H1 (cell line): ENCODE measurements at places on chromosomes 7 and 10. TPM values are rescaled to one million over a fixed set of nuclear protein-coding genes. Genes with fewer than 3 reads are reported as not detected.

DNA sequence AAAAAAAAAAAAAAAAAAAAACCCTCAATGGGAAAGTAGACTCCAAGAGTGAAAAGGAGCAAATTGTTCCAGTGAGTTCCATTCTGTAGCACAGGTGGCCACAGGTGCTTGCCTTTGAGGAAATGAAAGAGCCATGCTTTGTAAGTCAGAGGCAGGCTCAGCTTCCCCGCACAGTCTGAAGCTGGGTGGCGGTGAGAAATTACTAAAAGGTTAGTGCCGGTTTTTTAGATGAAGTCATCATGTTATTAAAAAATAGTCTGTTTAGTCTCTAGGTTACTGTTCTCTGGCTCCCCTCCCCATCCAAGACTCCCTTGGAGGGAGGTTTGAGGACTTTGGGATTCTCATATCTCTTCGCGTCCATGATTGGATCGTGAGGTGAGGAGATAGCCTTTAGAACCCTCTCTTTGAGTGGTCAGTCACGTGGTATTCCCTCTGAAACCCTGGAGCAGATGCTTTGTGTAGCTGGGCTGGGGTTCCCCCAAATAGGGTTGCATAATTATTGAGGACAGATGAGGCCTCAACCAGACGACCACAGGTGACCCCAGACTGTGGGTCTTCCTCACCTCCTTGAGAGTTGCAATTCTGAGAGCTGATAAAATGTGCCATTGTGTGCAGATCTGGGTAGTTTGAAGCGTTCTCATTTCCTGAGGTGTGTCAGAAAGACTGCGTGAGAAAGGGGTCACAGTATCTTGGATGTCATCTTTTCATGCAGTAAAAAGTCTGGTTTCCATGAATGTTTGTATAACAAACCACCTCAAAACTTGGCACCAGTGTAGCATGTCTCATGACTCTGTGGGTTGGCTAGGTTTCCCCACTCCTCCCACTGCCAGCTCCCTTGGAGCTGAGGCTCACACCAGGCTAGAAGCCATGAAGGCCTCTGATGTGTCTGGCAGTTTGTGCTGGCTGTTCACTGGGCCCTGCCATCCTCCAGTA lies 27.1 kb downstream of the OGDH start:
- H3K4me1 ChIP-seq = peaks cover 18% of the 10 kb centered on the region

DNA sequence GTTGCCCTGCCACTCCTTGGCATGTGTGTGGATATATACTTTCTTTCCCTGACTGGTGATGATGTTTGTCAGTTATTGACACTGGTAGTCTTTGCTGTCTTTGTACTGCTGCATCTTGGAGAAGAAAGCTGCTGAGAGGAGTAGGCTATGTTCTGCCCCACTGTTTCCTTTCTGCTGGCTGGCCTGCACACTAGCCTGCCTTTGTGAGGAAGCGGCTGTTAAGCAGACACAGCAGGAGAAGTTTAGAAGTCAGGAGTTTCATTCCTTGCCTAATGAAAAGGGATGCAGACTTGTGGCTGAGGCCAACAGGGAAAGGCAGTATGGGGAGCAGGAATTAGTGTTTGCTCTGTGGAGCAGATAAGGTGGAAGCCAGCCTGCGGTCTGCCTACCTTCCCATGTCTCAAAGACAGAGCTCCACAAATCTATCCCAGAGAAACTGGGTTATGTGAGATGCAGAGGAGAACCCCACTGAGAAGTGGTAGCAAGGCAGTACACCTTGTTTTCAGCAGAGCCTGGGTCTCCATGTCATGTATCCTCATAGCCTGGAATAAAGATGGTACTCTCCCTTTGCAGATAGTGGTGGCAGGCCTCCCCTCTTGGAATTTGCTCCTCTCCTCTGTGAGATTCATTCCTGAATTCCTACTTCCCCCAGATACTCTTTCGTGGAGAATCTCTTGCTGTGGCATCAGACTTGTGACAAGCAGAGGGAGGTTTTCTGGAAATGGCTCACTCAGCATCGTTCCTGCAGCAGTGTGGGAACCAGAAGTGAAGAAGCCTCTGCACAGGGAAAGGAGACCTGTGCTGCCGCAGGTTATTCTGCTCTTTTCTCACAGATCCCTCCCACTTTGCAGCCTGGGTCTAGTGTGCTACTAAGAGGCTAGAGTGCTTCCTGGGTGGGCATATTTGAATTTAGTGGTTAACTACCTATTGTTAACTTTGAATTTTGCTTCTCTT lies 130.2 kb downstream of the LRRC4 start:
- peaks cover 16% of the 10 kb centered on the region for H3K4me1 ChIP-seq
- DNase-seq = peak; percentile 52
- no peaks in the 10 kb centered on the region for H3K36me3 ChIP-seq

GRCh38 chr10:43681220-43681619 lies 32.5 kb upstream of the ZNF32 start:
- H3K36me3 ChIP-seq = no peaks in the 10 kb centered on the region
- H3K4me3 ChIP-seq = no peak overlapping the region
- no peaks in the 10 kb centered on the region for H3K4me1 ChIP-seq
- no peak overlapping the region for H3K27ac ChIP-seq
- DNase-seq = no peak

GRCh38 chr10:47094636-47095035 lies 183.4 kb downstream of the PTPN20 start:
- no peak overlapping the region for H3K27ac ChIP-seq
- no peaks in the 10 kb centered on the region for H3K27me3 ChIP-seq
- H3K4me3 ChIP-seq = no peak overlapping the region
- no peak for DNase-seq
- H3K4me1 ChIP-seq = no peaks in the 10 kb centered on the region

- H3K4me3 ChIP-seq = no peak overlapping the region
- DNase-seq = no peak
- no peak overlapping the region for H3K27ac ChIP-seq
- no peaks in the 10 kb centered on the region for H3K4me1 ChIP-seq
These were observed 285.4 kb downstream of the ACTR3B start for GRCh38 chr7:153044981-153045380.

MGAM2 gene
- not detected in 2 replicates for total RNA-seq
